ENCODE measurements at places on chromosomes 11 and 22.

- DNase-seq: no peak
These were observed 26.9 kb upstream of the ALKBH3 start for GRCh38 chr11:43853781-43854180.

DNA sequence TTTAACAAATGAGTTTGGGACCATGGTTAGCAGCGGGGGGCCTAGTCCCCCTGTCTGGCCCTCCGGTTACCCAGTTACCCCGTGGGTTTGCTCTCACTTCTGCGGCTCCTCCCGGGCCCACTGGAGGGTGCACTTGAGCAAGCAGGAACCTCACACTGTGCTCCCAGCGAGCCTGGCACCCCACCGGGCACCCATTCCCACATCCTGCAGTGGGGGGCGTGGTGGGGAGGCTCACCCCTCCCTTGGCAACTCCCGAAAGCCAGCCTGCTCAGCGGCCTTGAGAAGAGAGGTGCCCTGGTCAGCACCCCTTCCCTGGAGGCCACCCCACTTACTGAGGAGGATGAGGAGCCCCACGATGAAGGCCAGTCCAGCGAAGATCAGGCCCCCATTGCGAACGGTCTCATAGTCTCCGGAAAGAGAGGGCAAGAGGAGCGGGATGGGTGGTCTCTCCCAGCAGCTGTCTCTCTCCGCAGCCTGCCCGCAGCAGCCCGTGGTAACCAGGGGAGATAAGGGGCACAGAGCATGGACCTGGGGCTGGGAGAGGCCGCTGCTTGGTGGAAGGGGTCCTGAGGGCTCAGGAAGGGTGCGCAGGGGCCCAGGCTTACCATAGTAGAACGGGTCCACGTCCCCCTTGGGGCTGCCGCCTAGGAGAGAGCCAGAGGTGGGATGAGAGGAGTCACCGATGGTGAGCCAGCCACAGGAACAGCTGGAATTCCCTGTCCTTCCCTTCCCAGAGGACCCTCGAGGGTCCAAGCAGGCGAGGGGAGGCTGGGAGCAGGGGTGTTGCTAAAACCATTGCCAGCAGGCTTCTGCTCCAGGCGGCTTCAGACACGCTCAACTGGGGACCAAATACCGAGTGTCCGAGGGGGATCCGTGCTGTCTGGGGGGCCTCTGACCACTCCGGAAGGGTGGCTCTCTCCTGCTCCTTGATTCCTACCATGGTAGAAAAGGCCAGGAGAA lies 2.2 kb downstream of the FXYD2 start:
- no peak for DNase-seq

DNA sequence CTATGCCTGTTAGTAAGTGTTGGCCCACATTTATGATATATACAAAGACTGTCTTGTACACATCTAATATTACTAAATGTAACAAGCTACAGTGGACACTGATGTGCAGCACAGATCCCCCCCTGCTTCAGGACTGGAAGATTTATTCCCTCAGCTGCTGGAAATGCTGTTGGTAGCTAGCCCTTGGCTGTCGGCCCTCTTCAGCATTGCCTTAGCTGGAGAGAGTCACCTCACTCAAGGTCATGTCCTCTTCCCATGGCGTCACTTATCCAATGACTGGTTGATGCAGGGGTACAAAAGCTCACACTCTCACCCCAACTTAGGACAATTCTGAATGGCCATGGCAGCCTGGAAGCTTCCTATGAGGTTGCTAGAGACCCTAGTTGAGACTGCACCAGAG lies 312.7 kb downstream of the SOX6 start:
- no peak for DNase-seq

DNA sequence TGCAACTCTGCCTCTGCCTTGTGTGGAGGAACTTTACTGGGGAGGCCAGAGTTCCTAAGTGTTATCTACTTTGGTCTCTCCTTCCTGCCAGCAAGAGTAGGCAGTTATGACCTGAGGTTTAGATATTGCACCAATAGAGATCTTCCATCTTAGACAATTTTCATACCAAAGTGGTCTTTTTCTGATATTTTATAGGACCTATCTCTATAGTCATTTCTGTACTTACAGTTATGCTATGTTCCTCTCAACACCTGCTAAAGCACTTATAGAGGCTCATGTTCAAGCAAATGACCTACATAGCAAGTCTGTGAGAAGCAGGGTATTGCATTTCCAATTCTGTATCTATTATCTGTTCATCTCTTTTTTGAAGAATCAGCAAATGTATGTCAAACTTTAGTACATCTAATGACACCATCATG lies 80.8 kb downstream of the HORMAD2 start:
- DNase-seq: no peak

GRCh38 chr22:40958299-40958698 lies 7.1 kb downstream of the RBX1 start:
- DNase-seq: no peak

DNA sequence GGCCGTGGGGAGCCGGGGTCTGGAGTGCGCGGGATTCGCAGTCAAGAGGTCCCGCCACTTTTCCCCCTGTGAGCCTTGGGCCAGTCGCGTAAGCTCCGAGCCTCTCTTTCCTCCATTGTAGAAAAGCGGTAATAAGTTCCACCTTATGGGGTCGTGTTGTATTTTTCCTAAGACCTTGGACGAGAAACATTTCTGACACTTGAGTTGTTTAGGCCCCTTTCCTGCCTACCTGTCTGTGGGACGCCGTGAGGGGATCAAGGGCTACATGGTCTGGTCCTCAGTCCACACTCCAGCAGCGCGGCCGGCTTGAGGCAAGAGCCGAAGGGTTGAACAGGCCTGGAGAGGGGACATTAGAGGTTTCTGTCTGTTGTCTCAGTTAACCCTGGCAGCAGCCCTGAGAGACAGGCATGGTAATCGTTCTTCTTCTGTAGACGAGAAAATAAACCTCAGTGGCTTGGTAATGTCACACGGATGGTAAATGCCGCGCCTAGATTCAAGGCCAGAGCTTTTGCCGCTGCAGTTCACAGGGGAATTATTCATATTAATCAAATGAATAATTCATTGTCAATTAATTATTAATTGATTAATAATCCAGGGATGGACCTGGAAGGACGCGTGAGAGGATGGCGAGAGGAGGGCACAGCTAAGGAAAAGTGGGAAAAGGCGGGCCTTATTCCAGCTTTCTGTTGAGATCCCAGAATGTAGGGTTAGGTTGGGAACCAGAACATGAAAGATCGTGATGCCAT lies 545 bp downstream of the FEN1 start:
- DNase-seq: no peak

DNA sequence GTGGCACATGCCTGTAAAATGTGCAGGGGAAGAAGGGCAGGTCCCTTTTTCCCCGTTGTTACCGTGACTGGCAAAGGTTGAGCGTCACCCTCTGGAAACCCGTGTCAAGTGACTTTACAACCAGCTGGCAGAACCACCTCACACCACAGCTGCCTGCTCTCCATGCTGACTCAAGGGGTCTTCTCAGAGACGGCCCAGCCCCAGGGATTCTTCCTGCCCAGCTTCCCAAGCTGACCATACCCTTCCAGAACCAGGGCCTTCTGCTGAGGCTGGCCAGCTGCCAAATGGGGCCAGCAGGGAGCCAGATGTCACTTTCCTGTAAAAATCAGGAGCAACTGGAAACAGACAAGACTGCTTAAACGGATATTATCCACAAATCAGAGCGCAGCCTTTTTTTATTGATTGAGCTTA lies 6.3 kb downstream of the PC start:
- DNase-seq: no peak

DNA sequence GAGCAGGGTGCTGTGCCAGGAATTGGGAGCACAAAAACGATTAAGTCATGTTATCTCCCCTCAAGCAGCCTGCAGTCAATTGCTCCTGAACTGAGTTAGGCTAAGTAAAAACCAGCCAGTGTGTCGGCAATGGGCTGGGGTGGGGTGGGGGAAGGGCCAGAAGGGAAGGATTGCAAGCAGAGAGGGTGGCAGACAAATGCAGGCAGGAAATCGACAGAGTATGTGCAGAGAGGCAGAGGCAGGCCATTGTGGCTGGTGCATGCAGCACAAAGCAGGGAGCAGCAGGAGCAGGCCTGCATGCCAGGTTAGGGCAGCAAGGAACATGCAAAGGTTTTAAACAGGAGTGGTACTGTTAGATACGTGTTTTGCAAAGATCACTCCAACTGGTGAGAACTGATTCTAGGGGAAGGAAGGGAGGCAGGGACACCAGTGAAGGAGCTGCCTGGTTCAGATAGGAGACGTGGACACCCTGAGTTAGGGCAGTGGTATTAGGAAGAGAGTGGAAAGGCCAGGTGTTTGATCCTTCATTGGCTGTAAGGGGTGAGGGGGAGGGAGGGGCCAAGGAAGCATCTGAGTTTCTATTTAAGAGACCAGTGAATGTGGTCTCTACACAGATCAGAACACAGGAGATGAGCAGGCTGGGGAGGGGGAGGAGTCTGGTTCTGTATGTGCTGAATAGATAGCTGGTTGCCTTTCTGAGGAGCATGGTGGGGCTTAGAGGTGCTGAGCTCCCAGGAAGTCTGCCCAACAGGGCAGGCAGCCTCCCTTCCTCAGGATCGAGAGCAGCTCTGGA lies 70.8 kb upstream of the PHOX2A start:
- no peak for DNase-seq

DNA sequence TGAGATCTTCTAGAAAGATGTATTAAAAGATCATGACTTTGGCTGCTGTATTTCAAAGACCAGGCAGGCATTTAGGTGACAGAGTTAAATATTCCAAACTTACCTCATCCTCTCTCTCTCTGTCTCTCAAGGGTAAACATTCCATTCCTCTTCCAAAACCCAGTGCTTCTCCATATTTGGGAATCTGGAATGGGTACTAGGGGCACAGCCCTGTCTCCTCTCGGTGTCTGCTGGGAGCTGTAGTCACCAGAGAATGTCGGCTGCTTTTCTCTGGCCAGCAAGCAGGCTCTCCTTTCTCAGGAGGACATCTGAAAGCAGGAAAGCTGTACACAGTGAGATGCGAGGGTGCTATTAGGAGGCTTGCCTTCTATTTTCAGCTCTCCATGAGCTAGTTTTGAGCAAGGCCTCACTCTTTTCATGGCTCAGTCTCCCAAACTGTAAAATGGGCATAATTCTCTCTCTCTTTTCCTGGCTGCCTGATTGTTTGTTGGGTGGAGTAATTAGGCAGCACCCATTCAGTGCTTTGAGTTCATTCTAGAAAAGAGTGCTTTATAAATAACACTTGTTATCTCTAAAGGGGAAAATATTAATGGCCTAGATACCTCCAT lies 9.3 kb upstream of the PEX26 start:
- DNase-seq: no peak

DNA sequence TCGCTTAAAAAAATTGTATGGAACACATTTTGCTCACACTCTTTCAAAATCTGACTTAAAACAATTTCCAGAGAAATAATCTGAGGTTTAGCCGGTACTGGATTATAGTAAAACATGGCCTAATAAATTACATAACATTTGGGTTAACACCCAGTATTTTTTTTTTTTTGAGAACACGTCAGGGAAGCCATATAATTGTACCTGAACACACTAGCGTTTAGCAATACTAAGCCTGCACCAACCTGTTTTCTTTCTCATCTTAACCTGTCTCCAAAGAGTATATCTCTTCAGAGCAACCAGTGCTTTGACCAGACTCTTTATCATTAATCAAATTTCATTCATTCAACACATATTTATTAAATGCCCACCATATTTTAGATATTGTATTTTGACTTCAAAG lies 2.0 kb upstream of the POGLUT3 start:
- DNase-seq: no peak

DNA sequence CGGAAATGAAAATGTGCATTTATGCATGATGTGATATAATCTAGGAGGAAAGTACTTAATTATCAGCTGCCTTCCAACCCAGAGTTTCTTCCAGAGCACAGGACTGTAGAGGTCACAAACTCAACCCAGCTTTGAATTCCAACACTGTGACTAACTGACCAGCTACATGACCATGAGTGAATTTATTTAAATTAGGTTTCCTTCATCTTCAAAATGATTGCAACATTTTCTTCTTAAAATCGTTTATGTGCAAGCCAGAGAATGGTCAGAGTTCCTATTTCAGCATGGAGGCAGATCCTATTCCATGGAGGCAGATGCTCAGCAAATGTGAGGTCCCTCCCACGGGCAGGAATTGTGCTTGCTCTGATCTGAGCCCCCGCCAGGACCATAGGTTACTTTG lies 42.4 kb downstream of the OSBP start:
- no peak for DNase-seq

- DNase-seq: no peak
These were observed 27.2 kb downstream of the OR52B2 start for GRCh38 chr11:6142936-6143335.

- no peak for DNase-seq
These were observed 124.6 kb downstream of the PHF21B start for GRCh38 chr22:44884968-44885805.

GRCh38 chr11:1840780-1841480 lies 2.1 kb downstream of the TNNI2 start:
- no peak for DNase-seq

DNA sequence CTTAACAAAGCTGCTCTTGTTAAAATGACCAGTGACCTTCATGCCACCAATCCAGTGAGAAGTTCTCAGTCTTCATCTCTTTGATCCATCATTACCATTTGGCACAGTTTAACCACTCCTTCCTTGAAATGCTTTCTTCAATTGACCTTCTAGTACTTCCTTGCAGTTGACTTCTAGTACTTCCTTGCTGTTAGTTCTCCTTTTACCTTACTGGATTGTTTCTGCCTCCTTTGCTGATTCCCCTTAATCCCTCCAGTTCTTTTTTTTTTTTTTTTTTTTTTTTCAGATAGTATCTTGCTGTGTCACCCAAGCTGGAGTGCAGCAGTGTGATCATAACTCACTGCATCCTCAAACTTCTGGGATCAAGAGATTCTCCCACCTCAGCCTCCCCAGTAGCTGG lies 66.0 kb upstream of the HORMAD2 start:
- DNase-seq: no peak

DNA sequence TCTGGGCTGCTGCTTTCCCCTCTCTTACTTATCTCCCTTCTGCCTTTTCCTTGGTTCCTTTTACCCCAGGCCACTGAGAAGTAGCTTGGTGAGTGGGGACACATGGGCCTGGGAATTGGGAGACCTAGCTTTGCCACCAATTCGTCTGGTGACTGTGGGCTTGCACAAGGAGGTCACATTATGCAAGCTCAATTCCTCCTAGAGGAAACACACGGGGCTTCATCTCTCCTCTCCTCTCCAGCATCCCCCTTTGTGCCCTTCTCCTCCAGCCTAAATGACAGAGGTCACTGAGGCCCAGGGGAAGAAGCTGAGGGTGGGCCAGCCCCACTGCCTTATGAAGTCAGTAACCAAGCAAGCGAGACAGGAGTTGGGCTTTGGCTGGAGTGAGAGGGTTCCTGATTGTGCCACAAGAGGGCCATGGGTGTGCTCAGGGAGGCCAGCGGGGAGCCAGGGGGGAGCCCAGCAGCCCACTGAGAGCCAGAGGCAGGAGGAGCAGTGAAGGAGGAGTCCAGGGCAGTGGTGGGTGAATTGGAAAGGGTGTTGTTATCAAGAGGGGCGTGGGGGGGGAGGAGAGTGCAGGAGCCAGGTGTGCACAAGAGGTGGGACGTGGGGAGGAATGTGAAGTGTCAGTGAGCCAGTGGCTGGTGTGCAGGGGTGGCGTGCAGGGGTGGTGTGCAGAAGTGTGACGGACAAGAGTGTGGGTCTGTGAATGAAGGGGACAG lies 2.0 kb downstream of the CLCF1 start:
- no peak for DNase-seq
